ENCODE measurements at places on chromosomes 6 and 20.

DNA sequence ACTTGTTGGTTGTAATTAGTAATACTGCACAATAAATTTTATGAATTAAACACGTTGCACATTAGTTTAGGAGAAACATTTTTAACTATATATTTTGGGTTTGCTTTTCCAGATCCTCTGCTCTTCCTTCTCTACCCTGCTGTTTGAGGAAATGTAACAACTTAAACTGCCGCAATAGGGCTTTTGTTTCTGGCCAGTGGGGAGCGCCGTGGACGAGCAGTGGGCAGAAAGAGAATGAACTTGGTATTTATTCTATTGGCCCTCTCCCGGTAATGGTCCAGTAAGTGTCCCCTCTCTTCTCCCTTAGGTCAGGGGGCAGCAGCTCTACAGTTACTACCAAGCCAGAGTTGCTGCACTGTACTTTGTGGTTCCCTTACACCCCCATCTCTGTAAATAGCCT is 35.2 kb upstream of the EPHA7 start:
- DNase-seq: no peak

- peak; percentile 41 for DNase-seq
Observed at GRCh38 chr20:15033891-15034290, 696.5 kb upstream of the FLRT3 start.

- DNase-seq: no peak
Observed at GRCh38 chr6:145798530-145798929, 16.1 kb downstream of the FBXO30 start.

GRCh38 chr6:139439349-139439748 is 64.9 kb upstream of the CITED2 start:
- DNase-seq: peak; percentile 38

DNA sequence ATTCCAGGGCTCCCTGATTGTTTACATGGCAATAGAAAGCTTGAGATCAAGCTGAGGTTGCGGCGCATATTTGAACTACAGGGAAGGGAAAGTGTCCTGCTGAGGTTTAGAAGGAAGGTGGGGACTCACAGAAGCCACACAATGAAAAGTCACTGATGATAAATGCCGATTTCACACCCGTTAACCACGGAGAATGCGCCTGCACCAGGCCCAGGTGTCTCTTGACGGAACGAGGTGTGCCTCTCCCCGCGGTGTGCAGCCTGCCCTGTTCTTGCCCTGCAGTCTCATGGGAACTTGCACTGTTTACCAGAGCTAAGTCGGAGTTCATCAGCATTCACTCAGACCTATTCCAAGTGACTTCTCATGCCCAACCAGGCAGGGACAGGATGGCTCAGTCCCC is 90.3 kb downstream of the LY86 start:
- no peak for DNase-seq

DNA sequence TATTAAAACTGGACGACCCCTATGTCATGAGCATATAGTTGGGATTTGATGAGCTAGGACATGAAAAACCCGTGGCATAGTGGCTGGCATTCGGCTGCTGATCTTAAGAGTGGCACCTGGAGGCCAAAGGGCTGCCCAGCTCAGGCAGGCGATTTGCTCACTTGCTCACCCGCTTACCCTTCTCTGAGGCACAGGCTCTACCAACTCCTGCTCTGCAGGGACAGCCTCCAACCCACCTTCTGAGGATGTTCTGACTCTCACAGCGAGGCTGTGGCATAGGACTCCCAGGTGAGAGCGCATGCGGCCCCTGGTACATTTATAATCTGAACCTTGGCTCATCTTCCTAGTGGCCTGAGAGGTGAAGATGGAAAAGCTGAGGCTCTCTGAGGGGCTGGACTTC is 995 bp downstream of the RSPO4 start:
- no peak for DNase-seq

- no peak for DNase-seq
Observed at GRCh38 chr20:45059022-45059728, 41.8 kb downstream of the KCNS1 start.

GRCh38 chr20:24783631-24784492 is 165.2 kb upstream of the CST7 start:
- DNase-seq: no peak

GRCh38 chr20:5197847-5198650 is 71.2 kb downstream of the CDS2 start:
- DNase-seq: no peak

GRCh38 chr6:16391451-16391912 is 153.1 kb downstream of the GMPR start:
- DNase-seq: no peak

DNA sequence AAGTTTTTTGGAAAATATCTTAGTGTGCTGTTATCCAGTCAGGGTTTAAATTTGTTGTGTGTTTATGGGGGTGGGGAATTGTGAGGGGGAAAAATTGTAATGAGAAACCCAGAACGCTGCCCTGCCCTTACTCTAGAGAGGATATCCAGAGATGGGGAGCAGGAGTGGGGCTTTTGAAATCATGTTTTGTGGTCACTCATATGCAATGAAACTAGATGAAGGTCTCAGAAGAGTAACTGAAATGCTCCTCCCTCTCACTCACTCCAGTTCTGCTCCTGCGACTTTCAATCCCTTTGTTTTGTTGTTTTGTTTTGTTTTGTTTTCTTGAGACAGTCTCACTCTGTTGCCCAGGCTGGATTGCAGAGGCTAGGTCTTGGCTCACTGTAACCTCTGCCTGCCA is 100.0 kb downstream of the CRYBG1 start:
- DNase-seq: no peak

DNA sequence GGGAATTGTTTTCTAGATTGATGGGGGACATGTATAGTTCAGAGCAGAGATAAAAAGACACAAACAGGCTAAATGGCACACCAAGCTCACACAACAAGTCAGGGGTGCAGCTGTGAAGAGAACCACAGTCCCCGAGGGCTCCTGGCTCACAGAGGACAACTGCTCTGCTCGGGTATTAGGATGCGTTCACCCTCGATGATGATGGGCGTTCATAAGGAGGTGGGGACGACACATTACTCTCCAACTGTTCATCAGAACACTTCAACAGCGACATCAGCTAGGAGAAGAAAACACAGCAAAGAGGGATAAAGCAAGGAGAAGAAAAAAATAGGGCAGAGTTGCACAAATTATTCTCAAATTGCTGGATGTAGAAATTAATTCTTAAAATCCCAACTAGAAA is 174.8 kb upstream of the RREB1 start:
- no peak for DNase-seq

- DNase-seq: peak; percentile 19
Observed at GRCh38 chr6:112407101-112407590, 60.0 kb downstream of the RFPL4B start.

GRCh38 chr20:24962510-24962909 is 13.4 kb downstream of the CST7 start:
- DNase-seq: no peak

DNA sequence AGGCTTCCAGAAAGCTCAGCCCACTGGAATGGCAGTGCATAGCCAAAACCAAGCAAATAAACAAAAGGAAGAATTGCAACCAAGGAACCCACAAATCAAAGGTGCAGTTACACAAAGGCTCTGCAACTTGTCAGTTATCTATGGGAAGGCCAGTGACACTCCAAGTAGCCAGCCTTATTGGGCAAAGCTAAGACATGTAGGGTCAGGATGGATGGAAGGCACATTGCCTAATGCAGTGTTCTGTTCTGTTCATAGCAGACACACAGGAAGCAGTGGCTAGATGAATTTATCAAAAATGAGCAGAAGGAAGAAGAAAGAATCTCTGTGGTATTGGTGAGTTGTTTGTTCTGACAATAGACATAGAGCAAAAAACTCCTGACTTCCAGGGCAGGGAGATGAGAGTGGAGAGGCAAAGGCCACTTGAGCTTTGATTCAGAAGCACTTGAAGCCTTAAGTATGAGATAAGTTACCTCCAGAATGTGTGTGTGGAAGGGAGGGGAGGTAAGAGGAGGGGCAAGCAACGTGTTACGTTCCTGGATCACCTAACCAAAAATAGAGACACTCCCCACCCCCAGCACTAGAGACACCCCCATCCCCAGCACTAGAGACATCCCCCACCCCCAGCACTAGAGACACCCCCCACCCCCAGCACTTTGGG is 57.9 kb upstream of the AKAP12 start:
- DNase-seq: no peak

GRCh38 chr6:55636406-55637102 is 57.6 kb upstream of the HMGCLL1 start:
- DNase-seq: no peak

GRCh38 chr6:75223428-75223827 is 17.6 kb upstream of the COL12A1 start:
- no peak for DNase-seq

DNA sequence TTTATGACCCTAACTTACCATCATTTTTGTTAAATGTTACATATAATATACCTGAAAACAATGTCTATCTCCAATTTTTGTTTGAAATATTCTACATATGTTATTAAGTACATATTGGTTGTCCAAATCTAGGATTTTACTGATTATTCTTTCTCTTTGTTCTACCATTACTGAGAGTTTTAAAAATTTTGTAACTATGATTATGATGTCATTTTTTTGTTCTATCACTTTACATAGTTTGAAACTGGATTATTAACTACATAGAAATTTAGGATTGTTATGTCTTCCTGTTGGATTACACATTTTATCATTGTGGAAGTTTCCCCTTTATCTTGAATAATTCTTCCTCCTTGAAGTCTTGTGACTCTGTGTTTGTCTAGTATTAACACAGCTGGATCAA is 41.2 kb downstream of the LINC00237 start:
- DNase-seq: no peak

DNA sequence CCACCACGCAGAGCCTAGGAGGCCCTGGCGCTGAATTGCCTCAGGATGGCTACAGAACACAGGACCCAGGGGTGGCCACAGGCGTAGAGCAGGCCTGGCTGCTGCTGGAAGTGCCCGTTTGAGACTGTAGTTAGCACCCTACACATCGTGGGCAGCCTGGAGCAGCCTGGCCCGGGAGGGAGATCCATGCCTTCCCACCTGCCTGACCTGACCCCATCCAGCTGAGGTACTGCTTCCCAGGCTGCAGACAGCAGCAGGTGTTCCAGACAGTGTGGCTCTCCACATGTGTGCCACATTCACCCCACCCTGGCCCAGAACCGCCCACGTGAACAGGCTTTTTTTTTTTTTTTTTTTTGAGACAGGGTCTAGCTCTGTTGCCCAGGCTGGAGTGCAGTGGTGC is 20.9 kb upstream of the MAP1LC3A start:
- no peak for DNase-seq

DNA sequence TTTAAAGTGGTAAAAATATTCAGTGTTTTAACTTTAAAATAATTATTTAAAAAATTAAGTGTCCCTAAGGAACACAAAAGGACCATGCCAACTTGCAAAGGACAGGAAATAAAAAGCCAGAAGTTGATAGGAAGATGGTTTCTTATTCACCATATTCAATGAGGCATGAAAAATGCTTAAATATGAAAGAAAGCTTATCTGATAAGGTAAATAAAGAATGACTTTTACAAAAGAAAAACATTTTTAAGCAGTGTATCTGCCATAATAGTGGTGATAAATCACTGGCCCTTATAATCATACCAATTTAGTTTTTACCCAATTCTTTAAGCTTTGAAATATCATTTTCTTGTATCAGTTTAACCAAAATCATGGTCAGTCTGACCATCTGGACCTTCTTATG is 33.5 kb upstream of the POPDC3 start:
- no peak for DNase-seq

- DNase-seq: no peak
Observed at GRCh38 chr6:120873125-120873865, 461.0 kb downstream of the TBC1D32 start.

- DNase-seq: no peak
Observed at GRCh38 chr6:167137081-167137480, 14.2 kb downstream of the CCR6 start.

DNA sequence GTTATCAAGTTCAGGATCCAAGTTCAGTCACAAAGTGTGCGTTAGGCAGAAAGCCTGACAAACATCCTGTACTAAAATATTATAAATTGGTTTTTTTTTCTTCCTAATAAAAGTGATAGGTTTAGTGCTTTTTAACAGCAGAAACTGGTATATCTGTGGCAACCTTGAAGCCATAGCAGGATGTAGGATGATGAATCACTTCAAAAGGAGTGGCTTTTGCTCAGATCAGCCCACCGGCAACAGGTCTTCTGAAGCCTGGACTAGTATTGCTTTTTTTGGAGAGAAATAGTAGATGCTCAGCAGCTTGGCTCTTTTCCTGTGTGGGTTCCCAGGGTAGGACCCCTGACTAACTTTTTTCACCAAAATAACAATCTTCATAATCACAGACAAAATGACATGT is 190.8 kb downstream of the EPM2A start:
- no peak for DNase-seq

GRCh38 chr6:14455427-14455826 is 337.9 kb downstream of the CD83 start:
- no peak for DNase-seq

- no peak for DNase-seq
Observed at GRCh38 chr6:27514906-27515495, 42.1 kb upstream of the ZNF184 start.

GRCh38 chr6:107660839-107661238 is 163.3 kb downstream of the SCML4 start:
- DNase-seq: no peak

GRCh38 chr20:50224531-50225255 is 34.1 kb downstream of the CEBPB start:
- DNase-seq: no peak

- no peak for DNase-seq
Observed at GRCh38 chr6:166760288-166760687, 133.2 kb upstream of the RPS6KA2 start.

All from left kidney (tissue), 8 donors.